Fibroblast of skin of back (primary cell): ENCODE measurements at places on chromosomes 3 and 15.

DNA sequence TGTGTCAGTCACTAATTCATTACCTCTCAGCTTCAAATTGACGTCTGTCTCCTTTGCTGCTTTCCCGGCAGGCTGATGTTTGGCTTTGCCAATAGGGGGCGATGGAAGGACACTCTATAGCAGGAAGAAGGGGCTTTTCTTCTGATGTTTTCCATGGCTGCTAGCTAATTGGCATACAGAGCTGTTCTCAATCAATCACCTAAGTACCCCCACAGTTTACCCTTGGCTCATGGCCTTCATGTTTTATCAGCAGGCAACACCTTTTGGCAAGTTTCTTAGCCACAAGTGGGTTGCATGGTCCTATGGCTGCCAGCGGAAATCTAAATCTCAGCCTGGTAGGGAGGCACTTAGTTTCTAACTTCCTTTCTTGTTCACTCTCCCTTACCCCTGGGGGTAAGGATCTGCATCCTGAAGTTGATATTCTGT lies 45.0 kb downstream of the ESYT3 start:
- peak; percentile 45 for DNase-seq

GRCh38 chr15:65902373-65902772 lies 33.1 kb downstream of the RAB11A start:
- DNase-seq = no peak

DNA sequence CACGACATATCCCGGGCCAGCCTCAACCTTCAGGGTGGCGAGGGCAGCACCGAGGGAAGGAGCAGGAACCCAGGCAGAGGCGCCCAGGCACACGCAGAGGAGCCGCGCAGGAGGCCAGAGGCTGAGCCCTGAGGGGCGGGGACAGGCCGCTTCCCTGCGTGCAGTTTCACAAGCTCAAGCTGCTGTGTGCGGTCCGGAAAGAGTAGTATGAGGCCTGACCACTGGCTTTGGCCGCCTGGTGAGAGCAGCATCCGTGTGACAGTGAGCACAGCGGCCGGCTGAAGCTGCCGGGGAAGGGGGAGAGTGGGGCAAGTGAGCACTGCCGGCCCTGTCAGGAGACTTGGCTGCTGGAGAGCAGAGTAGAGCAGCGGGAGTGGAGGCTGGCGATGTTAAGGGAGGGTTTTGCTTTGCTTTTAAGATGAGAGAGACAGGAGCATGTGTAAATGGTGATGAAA lies 8.7 kb downstream of the ZDHHC19 start:
- peak; percentile 59 for DNase-seq

- no peak for DNase-seq
Measured at GRCh38 chr3:155603302-155603701, 141.6 kb downstream of the PLCH1 start.

DNA sequence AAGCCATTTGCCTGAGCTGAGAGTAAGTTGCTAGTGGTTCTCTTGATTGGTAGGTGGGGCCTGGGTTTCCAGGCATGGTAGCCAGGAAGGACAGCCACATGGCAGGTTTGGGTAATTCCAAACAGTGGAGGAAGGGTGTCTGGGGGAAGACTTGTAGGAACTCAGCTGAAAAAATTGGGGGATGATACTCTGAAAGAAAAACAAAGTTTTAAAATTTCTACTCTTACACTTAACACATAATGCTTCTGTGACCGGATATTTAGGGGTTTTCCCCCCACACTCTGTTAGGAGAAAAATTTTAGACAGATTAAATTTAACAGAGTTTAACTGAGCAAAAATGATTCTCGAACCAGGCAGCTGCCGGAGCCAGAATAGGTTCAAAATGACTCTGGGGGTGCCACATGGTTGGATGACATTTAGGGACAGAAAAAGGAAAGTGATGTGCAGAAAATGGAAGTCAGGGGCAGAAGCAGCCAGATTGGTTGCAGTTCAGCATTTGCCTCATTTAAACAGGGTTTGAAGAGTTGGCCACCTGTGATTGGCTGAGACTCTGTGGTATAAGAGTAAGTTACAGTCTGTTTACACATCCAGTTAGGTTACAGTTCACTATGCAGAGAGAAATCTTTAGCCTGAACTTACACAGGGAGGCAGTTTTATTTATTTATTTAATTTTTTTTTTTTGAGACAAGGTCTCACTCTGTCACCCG lies 8.1 kb downstream of the B2M start:
- DNase-seq = no peak

DNA sequence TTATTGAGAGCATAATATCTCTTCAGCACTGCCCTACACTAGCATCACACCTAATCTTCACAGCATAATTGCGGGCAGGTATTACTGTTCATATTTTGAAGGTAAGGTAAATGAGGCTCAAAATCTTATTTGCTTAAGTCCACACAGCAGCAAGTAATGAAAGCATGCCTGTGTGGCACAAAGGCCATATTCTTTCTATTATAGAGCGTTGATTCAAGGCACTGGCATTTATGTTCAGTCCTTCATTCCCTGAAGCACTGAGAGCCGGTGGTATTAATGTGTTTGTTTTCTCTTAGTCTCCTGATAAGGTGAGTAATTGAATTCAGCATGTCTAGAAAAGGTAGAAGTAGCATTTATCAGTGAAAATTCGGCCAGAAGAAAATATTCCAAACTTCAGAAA lies 231.2 kb downstream of the BBX start:
- no peak for DNase-seq

DNA sequence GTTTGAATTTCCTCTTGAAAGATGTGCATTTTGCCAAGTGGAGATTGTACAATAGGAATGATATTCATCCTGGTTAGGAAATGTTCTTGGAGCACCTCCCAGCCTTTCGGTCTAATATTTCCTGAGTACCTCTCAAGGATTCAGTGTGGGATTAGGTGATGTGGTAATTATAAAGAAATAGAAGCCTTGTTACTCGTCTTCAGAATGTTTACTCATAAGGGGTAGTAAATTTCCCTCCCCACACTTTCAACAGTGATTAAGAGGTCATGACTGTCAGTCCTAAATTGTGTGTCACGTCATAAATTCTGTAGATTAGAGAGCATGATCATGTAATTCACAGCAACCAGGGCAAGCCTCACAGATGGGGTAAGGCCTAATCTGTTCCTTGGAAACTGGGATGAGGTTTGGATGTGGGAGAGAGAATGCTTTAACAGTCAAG lies 633.1 kb upstream of the TBL1XR1 start:
- DNase-seq = no peak

- DNase-seq = no peak
Measured at GRCh38 chr3:156016902-156017301, 103.5 kb upstream of the KCNAB1 start.

DNA sequence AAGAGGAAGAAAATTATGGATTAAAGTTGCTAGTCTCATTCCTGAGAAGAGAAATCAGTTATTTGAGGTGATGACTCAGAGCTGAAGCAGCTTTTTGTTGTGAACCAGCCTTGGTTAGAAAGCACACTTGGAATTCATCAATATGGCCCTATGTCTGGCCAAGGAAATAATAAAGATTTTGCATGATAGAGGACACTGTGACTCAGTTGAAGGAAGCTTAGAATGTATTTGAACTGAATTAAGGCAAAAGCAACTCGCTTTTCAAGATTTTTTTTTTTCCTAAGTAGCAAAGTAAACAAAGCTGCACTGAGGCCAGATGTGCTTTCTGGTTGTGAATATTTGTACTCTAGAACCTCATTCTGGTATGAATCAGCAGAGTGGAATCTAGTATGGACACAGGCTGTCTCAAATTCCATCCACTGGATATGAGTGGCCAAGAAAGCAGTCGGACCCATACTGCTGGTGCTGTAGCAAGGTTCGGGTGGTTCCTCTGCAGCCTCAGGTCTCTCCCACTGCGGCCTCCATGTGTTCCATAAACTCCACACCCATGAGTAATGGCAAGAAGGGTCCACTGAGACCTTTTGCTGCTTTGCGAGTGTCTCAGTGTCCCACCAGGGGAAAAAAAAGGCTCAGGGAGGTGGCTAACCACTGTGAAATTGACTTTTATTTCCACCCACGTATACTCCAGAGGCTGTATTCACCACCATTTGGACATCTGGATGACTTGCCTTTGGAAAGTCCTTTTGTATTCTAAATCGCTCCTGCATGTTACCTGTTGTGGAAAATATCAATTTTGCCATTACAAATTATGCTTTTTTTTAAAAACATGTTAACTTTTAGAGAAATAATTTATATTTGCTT lies 53.1 kb downstream of the TGFBR2 start:
- DNase-seq = peak; percentile 97

DNA sequence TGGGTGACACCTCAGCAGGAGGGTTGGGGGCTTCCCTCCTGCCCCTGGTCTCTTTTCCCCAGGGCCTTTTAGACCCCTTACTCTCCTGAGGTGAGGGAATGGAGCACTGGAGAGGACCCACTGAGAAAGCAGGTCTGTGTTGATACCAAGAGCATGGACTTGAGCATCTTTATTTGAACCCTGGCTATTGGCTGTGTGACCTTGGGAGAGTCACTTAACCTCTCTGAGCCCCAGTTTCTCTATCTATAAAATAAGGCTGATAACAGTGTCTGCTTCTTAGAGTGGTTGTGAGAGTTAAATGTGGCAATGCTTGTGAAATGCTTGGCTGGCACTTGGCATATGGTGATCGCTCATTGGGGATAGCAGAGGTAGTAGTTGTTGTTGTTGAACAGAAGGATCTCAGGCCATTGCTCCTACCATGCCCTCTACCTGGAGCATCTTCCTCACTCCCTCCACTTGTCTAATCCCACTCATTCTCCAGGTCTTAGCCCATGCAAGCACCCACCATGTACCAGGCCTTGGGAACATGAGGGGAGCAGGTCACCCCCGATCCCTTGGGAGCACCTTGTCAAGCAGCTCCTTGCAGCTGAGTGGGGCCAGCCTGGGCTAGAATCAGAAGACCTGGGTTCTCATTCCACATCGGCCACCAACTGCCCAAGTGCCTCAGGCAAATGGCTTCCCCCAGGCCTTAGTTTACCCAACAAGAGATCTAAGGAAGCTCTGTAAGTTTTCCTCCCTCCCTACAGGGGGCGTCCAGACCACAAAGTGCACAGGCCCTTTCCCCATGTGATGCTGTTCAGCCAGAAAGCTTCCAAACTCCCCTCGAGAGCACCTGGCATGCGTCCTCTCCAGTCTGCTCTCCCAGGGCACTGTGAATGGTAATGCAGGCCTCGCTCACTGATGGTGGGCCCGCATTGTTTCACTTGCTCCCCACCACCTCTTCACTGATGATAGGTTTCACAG lies 96.7 kb downstream of the LSM3 start:
- no peak for DNase-seq

GRCh38 chr15:63600001-63600615 lies 2.9 kb downstream of the FBXL22 start:
- peak; percentile 6 for DNase-seq

GRCh38 chr3:42472555-42472954 lies 29.9 kb upstream of the VIPR1 start:
- no peak for DNase-seq
